ENCODE measurements at places on chromosomes 2 and 18.
A peak's percentile ranks its signal among the peaks of the same experiment; 100 is the strongest.

- DNase-seq, result no peak
Observed at GRCh38 chr18:9803698-9804516, 81.9 kb upstream of the TXNDC2 start.

- DNase-seq, result no peak
Observed at GRCh38 chr2:104444392-104444791, 409.5 kb upstream of the POU3F3 start.

DNA sequence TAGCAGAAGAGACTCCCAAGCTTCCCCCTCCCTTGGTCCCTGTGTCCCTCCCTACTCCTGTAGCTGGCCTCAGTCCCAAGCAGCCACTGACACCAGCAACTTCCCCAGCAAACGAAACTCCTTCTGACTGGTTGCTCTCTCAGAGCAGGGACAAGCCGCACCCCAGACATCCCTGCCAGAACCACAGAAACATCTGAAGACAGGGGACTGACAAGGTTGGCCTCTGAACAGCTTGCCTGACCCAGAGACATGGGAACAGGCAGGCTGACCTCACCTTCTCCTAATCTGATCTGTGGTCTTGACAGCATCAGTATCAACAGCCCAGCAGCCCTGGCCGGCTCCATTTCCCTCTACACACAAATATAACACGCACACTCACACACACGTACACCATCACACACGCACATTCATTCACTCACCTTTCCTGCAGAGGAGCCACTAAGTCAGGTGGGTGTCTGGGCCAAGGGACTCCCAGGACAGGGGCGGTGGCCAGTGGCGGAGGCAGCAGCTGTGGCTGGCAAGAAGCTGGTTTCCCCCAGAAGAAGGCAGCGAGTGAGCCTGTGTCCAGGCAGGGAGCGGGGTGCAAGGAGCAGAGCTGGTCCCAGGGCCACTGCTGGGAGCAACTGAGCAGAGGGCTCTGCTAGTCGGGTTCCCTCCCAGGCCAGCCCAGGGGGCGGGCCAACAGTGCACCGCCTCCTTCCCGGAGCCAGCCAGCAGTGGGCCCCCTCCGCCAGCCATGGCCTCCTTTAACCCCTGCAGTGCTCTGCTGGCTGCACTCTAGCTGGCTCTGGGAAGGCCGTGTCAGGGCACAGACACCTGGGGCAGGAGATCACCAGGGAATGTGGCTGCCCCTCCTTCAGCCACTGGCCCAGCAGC is 59.1 kb downstream of the TNS1 start:
- DNase-seq, result no peak

DNA sequence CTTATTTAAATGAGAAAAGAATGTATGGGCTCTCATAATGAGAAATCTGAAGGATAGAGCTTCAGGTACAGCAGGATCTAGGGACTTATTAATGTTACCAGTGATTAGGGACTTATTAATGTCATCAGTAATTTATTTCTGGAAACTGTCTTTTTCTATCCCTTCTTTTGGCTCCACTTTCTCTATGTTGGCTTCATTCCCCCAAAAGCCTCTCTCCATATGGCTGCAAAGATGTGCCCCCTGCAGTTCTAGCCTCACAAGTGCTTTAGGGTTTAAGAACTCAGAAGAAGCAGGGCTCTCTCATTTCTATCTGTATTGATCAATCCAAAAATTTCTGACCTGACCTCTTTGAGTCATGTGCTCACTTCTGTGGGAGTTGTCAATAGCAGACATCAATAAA is 480.9 kb downstream of the TXNL1 start:
- no peak for DNase-seq

GRCh38 chr2:88452980-88453582 is 588 bp upstream of the FOXI3 start:
- DNase-seq, result no peak

GRCh38 chr18:10354241-10354811 is 100.1 kb upstream of the APCDD1 start:
- no peak for DNase-seq

DNA sequence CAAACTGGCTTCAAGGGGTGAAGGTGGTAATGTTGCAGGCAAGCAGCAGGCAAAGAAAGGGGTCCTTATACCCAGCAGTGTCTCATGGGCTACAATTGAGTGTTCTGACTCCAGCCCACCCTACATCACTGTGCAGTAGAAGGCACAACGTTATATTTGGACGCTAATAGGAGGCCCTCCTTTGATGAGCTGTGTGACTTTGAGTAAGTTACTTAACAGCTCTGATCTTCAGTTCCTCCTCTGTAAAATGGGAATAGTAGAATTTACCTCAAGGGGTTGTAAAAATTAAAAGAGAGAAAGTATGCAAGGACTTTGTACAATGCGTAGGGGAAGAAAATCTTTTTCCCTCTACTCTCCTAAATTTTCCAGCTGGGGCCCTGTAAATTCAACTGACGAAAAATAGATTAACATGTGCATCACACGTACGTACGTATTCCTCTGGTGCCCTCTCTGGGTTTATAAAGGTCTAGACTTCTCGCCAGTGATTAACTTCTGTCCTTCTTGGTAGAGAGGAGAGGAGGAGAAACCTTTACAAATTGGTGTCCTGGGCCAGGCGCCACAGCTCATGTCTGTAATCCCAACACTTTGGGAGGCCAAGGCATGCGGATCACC is 57.6 kb upstream of the REL start:
- DNase-seq, result no peak

DNA sequence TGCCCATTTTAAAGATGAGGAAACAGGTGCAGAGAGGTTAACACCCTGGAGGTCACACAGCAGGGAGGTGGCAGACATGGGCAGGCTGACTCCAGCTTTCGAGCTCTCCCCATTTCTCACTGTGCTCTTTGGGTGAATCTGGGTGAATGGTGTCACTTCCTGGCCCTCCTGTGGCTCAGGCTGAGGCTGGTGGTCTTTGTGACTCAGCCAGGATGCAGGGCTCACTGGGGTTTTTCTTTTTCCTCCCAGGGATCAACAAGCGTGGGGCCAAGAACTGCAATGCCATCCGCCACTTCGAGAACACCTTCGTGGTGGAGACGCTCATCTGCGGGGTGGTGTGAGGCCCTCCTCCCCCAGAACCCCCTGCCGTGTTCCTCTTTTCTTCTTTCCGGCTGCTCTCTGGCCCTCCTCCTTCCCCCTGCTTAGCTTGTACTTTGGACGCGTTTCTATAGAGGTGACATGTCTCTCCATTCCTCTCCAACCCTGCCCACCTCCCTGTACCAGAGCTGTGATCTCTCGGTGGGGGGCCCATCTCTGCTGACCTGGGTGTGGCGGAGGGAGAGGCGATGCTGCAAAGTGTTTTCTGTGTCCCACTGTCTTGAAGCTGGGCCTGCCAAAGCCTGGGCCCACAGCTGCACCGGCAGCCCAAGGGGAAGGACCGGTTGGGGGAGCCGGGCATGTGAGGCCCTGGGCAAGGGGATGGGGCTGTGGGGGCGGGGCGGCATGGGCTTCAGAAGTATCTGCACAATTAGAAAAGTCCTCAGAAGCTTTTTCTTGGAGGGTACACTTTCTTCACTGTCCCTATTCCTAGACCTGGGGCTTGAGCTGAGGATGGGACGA is 13.2 kb downstream of the ITM2C start:
- peak; percentile 95 for DNase-seq

DNA sequence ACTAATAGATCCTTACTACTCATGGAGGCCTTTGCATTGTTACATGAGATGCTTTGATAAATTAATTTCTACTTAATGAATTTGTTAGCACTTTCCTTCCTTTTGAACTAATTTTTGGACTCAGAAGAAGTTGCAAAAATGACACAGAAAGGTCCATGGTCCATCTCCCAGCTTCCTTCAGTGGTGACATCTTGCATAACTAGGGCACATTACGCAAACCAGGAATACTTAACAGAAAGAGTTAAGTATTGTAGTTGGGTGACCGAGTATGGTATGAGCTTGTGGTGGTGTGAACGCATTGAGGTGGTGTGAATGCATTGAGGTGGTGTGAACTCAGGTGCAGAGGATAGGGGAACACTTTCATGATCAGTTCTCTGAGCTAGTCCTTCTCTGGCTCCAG is 151.1 kb upstream of the TWIST2 start:
- no peak for DNase-seq

GRCh38 chr2:157182204-157182709 is 75.2 kb upstream of the GALNT5 start:
- no peak for DNase-seq

- DNase-seq, result no peak
Observed at GRCh38 chr2:220296174-220296573, 668.7 kb downstream of the SLC4A3 start.

DNA sequence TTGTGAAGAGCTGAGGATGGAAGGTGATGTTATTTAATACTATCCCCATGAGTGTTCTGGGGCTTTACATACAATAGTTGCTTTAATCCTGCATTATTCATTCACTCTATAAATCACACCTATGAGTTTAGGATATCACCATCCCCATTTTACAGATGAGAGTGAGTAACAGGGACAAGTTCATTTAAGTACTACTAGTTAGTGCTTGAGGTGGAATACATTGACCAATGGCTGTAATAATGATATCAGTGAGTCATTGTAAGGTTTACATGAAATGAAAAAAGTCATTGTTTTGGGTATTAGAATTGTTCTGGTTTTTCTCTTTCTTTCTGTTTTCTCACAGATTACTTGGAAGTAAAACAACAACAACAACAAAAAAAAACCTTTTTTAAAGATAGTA is 42.5 kb downstream of the TANC1 start:
- no peak for DNase-seq

DNA sequence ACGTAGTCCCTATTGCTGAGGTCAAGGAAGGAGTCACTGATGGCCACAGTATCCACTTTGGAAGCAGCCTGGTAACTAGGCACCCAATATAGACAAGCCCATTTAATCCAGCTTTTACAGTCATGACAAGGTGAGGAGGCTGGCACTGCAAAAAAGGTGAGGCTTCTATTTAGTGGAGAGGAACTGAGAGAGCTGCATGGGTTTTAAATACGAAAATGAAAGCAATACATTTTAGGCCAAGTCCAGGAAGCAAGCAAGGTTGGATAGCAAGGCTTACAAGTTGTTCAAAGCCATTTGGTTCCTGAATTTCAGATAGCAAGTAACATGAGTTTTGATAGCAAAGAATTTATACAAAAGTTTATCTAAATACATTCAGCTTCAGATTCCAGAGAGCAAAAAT is 80.4 kb downstream of the SGPP2 start:
- DNase-seq, result no peak

DNA sequence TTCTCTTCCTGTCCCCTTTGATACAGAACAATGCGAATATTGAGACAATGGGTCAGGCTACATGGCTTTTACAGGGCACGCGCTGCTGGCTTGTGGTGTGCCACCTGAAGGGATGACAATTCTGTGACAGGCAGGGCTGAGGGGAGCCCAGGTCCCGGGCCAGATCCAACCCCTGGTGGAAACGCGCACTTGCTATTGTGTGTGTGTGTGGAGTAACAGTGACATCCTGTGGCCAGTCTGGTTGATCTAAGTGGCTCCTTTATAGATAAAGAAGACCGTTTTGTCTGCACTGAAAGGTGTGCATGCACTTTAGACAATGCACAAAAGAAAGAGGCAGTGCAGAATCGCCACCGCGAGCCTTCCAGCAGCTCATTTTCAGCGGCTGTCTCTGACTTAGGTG is 273.6 kb downstream of the HRH4 start:
- DNase-seq, result no peak

GRCh38 chr2:217972490-217972889 is 30.3 kb downstream of the TNS1 start:
- no peak for DNase-seq

DNA sequence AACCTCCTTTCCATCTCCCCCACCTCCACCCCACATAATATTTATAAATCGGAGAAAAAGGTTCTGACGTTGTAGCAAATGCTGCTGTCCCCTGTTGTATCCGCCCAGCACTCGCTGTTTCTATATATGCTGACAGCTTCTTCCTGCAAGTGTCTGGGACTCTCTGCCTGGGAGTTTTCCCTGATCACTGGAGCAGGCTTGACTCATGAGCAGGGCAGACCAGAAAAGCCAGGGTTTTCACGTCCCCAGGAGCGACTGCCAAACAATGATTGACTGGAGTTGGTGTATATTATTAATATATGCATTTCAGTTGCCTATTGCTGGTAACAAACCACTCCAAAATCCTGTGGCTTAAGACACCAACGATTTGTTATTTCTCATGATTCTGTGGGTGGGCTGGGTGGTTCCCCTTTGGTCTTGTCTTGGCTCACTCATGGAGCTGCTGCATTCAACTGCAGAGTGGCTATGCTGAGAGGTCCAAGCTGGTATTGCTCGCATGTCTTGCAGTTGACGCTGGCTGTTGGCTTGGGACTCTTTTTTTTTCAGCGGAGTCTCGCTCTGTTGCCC is 21.2 kb upstream of the ASXL2 start:
- no peak for DNase-seq

GRCh38 chr2:27186613-27187345 is 25.1 kb upstream of the ATRAID start:
- DNase-seq, result no peak

- DNase-seq, result no peak
Observed at GRCh38 chr2:240353086-240353798, 82.2 kb upstream of the GPC1 start.

- DNase-seq, result no peak
Observed at GRCh38 chr2:168766600-168766999, 35.8 kb upstream of the NOSTRIN start.

DNA sequence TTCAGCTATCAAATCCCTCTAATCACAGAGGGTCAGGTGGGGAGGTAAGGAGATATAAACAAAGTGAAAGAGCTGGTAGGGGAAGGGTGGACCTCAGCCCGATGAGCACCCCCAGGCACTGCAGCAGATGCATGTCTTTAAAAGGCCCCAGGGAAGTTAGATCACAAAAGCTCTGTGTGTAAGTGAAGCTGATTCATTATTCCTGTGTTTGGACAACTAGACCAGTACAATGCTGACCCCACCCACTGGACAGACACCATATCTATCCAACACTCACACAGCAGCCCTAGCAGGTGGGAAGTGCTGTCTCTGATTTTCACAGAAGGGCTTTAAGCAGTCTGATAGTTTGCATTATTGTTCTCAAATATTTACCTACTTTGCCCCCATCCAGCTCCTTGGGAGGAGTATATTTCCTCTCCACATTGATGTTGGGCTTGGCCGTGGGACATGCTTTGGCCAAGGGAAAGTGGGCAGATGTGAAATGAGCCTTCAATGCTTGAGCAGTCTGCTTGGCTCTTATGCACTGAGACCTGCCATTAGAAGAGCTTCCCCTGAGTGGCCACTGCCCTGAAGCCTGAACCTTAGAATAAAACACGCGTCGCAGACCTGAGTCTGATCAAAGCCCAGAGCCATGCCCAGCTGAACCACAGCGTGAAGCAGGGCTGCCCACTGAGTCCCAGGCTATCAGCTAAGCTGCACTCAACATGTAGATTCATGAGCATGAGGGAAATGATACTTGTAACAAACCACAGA is 111.4 kb downstream of the COPS8 start:
- no peak for DNase-seq

GRCh38 chr2:182713601-182714000 is 2.5 kb upstream of the DNAJC10 start:
- DNase-seq, result no peak

DNA sequence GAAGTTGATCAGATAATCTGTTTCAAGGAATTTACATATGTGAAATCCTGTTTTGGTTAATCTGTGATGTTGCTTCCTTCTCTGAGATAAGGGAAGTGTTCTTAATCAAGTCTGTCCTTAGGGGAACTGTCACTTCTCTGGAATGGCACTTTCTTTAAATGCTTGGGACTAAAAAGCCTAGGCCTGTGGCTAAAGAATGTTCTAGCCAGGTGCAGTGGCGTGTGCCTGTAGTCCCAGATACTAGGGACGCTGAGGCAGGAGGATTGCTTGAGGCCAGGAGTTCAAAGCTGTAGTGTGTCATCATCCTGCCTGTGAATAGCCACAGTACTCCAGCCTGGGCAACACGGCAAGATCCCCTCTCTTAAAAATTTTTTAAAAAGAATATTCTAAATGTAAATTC is 217.6 kb upstream of the SIX3 start:
- DNase-seq, result no peak

GRCh38 chr18:35252466-35252865 is 11.6 kb downstream of the ZNF397 start:
- no peak for DNase-seq

All from NK-92 treated with Interleukin-12 subunit alpha and Interleukin-12 subunit beta, amount 100 ng/mL, for 24 hours (cell line).